Coronary artery (tissue), 2 donors: ENCODE measurements at places on chromosomes 5 and 9.

GRCh38 chr9:79185866-79186265 lies 385.9 kb upstream of the TLE4 start:
- DNase-seq = no peak

DNA sequence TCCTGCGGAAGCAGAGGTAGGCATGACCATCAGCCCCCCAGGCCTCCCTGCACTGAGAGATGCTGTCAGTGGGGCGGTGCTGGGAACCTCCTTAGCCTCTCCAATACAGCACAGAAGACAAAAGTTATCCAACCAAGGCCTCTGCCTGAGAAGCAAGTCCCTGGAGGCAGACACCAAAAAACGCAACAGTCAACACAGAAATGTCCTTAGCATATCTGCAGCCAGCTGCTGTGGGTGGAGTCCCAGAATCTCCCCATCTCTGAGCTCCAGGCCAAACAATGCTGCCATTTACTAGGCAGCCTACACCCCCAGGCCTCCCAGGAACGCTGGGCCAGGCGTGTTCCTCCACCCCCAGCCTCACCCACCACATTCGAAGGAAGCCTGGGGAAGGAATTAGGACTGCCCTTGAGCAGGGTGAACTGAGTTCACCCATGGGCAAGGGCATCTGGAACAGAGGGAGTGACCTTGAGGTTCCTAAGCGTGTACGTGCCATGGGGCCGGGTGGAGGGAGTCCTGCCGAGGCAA lies 43.7 kb downstream of the STK10 start:
- DNase-seq = no peak

DNA sequence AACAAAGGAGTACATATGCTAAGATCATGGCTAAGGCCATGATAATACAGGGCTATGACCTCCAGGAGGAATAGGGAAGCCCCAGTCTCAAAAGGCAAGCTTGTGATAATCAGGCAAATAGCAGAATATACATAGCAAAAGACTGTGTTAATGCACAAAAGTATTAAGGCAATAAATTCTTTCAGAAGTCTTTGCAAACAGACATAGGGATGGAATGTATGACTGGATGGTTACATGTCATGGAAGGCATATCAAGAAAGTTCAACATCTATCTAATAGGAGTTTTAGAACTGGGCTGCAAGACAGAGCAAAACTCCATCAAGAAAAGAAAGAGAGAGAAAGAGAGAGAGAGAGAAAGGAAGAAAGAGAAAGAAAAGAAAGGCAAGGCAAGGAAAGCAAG lies 264.5 kb upstream of the CDH6 start:
- no peak for DNase-seq

DNA sequence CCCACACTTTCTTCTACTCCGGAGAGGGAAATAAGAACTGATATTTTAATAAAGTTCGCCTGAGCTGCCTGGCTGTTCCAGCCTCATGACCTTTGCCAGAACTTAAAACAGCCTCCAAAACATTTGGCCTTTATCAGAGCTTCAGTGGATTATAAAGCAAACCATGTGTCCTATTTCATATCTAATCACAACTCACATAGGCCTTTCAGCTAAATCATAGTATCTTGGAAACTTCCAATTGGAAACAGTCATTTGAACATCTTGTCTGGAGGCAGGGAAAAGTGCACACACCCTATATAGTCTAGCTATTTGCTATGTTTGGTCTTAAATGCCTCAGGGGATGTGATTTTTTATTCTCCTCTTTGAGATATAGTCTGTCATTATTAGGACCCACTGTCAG lies 46.0 kb upstream of the FREM1 start:
- DNase-seq = no peak

- DNase-seq = no peak
Measured at GRCh38 chr5:17359451-17360011, 138.5 kb upstream of the TAF11L2 start.

- DNase-seq = peak; percentile 76
Measured at GRCh38 chr5:132500931-132501628, 10.5 kb upstream of the IRF1 start.

GRCh38 chr9:74920944-74921626 lies 31.6 kb downstream of the C9orf40 start:
- no peak for DNase-seq

DNA sequence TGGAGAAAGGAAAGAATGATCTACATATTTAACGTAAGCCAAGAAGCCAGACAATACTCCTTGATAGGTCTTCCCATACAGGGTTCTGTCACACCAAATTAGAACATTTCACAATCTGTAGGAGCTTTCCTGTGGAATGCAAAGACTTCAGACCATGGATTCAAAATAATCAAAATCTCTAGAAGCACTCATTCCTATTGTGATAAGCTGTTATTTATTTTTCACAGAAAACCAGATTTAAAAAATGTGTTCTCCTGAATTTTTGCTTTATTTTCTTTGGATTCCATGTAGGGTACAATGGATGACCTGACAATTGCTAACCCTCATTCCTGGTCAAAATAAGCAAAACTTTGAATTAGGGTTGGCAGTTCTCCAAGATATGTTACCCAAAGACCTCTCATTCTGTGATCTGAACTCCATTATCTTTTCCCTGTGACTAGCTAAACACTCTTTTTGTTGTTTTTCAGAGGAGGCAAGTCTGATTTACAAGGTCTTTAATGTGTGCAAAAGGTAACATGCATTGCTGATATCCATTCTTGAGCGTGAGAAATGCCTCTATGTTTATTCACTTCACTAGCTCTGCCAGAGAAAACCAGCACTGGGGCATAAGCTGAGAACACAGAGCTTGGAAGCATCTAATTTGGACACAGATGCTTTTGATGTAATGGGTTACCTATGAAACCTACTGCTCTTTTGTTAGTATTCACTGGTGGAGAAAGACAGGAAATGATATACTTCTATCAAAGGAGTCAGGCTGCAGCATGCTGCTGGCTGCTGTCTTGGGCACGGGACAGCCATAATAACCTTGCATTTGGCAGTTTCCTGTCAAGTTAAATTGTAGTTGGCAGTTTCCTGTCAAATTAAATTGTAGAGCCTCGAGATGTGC lies 31.4 kb downstream of the ACTBL2 start:
- no peak for DNase-seq
